Cardiac muscle cell (in vitro differentiated cells and primary cell): ENCODE measurements at places on chromosomes 13 and 19. TPM values are rescaled to one million over a fixed set of nuclear protein-coding genes. Genes with fewer than 3 reads are reported as not detected.

Gene DAND5
- total RNA-seq: 0.67 TPM in 1 of 2 replicates, not detected in the other

Gene PTPRH
- 3.0 and 6.9 TPM in 2 replicates for total RNA-seq

Gene PLK5
- 0.04 and 1.2 TPM in 2 replicates for total RNA-seq

Gene IRS2
- total RNA-seq: 5.5 and 12.6 TPM in 2 replicates

Gene CASP14
- not detected in 2 replicates for total RNA-seq
